ENCODE measurements at places on chromosomes 6 and 20.

- no peak for DNase-seq
These were observed 184.2 kb downstream of the LY86 start for GRCh38 chr6:6772751-6773150.

- no peak for DNase-seq
These were observed 162.2 kb downstream of the BCAS1 start for GRCh38 chr20:53907968-53908751.

- no peak for DNase-seq
These were observed 60.4 kb downstream of the SCAND1 start for GRCh38 chr20:35893942-35894341.

GRCh38 chr6:2876210-2877056, 26.7 kb downstream of the SERPINB9 start:
- no peak for DNase-seq

DNA sequence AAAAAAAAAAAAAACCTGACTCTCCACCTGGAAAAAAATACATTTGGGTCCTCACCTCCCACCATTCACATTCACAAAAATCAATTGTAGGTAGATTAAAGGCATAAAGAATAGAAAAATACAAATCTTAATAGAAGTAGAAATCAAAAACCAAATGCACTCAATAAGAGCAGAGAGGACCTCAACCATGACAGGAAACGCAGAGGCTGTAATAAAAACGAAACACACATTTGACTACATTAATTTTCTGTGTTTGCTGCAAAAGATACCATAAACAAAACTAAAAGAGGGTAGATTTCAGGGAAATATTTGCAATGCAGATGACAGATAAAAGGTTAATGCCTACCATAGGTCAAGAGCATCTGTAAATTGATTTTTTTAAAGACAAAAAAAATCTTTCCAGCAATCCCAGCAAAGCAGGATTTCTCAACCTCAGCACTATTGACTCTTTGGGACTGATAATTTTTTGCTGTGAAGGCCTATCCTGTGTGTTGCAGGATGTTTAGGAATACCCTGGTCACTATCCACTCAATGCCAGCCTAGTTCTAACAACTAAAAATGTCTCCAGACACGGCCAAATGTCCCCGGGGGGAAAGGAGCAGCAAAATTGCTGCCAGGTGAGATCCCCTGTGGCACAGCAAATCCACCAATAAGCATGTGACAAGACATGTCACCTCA, 9.1 kb downstream of the ETV7 start:
- DNase-seq, result no peak

DNA sequence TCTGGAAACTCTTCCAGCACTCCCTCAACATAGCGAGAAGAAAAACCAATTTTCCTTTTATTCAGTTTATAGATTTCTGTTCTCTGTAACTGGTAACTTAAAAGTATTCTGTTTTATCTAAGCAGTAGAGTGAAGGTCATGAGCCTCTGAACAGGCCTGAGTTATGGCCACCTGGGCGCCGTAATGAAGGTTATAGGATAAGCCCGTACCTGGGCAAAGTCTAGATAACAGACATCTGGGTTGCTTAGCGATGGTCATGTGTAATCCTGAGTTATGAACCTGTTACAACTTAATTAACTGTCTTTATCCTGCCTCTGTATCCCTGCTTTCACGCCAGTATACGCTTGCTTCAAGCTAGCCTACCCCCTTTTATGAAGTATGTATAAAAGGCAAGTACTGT, 13.0 kb upstream of the FAM217A start:
- DNase-seq, result no peak

DNA sequence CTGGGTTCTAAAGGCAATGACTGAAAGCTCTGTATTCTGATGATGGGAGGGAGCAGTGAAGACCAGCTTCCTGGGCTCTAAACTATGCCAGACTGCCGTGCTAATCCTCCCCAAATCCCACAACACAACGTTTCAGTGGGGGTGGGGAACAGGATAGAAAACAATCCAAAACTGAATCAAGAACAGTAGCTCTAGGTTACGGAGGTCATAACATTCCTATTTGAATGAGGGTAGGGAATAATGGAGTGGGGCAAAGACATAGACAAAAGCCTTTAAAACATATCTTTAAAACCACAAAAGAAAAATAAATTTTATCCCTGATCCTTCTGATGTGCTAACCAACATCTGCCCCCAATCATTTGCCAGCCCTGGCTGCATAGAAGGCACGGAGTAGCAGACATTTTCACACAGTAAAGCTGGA, 7.8 kb downstream of the USP49 start:
- no peak for DNase-seq

DNA sequence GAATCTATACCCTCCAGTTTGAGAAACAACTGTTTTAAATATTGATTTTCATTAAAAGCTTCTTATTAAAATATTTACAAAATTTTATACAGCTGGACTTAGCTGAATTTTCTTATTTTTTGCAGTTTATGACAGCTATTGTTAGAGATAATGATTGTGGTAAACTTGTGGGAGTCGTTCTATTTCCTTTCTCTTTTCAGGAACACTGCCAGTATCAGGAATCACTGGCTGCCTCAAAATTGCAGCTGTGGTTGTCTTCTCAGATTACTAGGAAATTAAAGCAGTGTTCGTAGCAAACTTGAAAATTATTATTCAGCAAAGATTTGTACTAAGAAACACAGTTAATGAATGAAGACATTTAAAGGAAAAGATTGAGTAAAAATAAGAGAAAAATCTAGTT, 311.0 kb downstream of the CENPW start:
- DNase-seq, result no peak

GRCh38 chr6:89356642-89357170, 4.2 kb upstream of the UBE2J1 start:
- no peak for DNase-seq

DNA sequence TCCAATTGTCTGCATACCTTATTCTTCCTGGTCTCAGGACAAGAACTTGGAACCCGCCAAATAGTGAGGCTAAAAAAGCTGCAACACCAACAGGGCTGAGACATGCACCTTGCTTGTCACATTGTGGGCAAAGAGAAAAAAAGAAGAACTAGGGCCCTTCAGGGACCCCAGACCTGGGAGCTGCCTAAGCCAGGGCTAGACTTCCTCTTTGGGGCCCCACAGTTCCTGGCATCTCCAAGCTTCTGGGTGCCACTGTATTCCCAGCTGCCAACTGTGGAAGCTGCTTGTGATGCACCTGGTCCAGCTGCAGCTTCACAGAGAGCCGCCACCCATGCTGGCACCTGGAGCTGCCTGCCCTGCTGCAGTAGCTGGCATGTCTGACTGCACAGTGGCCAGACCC, 370.6 kb downstream of the CD83 start:
- no peak for DNase-seq

- DNase-seq, result peak; percentile 1
These were observed 2.7 kb upstream of the MEI4 start for GRCh38 chr6:77650098-77650663.

DNA sequence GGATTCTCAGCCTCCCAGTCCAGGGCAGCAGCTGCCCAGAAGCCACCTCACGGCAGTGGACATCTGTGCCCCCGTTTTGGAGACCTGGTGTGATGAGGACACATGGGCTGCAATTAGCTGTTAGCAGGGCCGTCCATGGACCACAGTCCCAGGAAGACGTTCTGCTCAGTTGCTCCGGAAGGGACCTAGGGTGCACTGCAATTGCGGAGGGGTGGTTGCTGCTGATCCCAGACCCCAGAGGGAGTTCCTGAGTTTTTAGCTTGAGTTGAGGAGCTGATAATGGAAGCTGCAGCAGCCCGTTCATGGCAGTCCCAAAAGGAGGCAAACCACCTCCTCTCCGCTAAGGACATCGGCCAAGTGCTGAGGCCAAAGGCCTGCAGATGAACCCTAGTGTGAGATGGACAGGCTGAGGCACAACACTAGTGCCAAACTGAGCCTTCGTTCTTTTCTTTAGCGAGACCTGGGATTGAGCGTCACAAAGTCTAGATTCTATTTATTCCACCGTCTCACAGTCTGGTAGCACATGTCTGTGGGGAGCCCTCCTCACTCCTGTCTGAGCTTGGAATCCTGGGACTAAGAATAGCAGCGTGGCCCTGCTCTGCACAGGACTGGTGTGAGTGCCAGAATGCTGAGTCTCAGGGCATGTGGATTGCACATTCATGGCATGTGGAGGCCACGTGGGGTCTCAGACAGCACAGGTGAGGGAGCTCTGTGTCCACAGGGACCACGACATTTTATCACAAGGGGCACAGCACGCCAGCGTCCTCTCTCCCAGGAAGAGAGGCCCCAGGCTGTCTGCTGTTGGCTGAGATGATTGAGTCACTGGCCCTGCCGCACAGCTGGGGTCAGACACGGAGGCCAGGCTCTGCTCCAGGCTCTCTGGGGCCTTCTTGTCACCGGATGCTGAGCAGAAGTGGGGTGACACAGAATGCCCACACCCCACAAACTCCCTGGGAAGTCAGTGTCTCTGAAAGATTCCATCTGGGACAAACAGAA, 113.4 kb downstream of the PSMB1 start:
- DNase-seq, result no peak

- DNase-seq, result no peak
These were observed 628 bp downstream of the NKAIN4 start for GRCh38 chr20:63253438-63254231.

- no peak for DNase-seq
These were observed 22.0 kb upstream of the PRSS35 start for GRCh38 chr6:83490217-83490807.

DNA sequence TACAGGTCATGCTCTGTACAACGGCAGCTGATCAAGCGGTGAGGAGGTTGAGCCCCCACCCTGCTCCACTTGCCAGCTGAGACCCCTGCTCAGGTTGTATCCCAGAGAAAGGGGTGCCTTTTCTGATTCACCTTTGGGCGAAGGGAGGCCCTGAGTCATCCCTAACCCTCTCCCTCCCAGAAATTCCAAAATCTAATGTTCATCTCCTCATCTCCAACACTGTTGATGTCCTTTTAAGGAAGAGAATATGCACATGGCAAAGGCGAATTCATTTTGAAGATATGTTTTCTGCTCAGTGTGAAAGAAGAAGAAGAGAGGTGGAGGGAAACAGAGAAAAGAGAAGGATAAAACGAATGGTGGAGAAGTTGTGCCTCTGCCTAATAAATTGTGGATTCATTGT, 120.5 kb downstream of the SCML4 start:
- DNase-seq, result no peak

DNA sequence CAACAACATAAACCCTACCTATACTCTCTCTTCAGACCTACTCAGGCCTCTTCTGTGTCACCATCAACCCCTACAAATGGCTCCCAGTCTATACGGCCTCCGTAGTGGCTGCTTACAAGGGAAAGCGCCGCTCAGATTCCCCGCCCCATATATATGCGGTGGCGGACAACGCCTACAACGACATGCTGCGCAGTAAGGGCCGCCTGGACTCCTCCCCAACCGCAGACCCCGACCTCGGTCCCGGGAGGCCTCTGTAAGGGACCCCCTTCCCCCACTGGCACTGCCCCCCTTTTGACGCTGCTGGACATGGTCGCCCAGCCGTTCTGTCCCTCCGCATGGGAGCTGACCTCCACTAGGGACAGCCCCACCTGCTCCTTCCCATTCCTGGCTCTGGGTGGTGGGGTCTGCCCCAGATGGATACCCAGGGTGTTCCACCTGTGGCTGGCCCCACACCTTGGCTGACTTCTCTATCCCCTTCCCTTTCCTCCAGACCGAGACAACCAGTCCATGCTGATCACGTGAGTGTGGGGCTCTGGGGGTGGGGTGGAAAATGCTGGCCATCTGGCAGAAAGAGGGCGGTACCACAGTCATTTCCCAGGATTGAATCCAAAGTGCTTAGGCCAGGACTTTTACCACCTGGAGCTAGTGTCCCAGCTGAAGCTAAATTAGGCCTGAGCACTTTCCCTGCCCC, 25.0 kb downstream of the MYH7B start:
- no peak for DNase-seq

- no peak for DNase-seq
These were observed 35.4 kb upstream of the E2F3 start for GRCh38 chr6:20366082-20366830.

DNA sequence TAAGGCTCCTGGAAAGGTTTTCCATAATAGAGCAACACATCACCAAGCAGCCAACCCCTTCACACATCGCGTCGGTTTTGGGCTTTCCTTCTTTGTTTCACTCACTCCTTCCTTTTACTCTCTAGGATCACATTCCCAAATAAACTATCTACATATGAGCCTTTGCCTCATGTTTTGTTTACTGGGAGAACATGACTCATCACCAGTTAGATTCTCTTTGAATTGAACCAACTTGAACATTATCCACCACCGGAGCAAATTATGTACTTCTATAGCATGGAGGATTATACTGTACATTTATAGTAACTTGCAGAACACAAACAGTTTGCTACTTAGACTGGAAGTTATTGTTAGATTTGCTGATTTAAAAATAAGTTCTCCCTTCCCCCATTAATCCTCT, 41.0 kb downstream of the SAMD5 start:
- DNase-seq, result no peak

- no peak for DNase-seq
These were observed 573.8 kb upstream of the NOX3 start for GRCh38 chr6:156029286-156029985.

DNA sequence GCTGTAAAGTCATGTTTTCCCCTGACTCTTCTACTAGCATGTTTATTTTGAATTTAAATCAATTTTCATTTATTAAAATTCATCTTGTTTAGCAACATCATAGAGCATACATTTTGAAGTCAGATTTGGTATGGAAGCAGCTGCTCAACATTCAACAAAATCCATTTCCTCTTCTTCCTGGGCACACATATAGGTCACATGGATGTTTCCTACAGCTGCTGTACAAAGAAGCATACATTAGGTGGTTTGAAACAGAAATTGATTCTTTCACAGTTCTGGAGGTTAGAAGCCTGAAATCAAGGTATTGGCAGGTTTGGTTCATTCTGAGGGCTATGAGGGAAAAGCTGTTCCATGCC, 495.2 kb downstream of the RFPL4B start:
- DNase-seq, result no peak

- no peak for DNase-seq
These were observed 2.4 kb downstream of the MARCKS start for GRCh38 chr6:113859349-113860180.

DNA sequence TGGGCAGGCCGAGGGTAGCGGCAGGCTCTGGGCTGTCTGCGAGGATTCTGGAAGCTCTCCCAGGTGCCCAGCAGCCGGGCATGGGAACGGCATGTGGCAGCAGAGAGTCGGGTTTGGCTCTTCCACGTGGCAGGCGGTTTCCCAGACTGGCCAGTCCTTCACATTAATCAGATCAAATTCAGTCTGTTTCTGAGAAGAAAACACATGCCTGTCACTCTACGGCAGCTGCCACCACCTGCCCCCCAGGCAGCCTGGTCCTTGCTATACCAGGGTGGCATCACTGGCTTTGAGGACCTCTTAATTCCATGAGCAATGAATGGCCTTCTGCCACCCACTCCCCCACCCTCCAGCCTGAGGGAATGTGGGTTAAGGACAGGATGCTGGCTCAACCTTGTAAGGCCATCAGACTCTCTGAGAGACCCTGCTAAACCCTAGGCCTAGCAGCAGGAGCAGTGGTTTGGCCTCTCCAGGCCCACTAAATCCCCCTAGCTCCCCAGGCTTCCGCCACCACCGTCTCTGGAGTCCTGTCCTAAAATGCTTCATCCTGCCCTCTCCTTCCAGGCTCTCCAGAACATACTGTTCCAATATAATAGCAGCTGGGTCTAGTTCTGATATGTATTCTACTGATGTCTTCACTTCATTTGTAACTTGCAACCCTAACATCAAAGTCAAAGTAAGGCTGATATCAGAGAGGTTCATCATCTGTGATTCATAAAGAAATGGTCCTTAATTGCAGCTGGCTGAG, 47.8 kb downstream of the PLCG1 start:
- DNase-seq, result no peak

Measured in stimulated activated CD4-positive, alpha-beta T cell treated with anti-CD3 and anti-CD28 coated beads, TNF-alpha, amount 100 ng/mL, for 48 hours (primary cell).